Heart right ventricle (tissue), 16 donors: ENCODE measurements at places on chromosomes 6 and 20. TPM values are rescaled to one million over a fixed set of nuclear protein-coding genes. Genes with fewer than 3 reads are reported as not detected.

- no peak for DNase-seq
- no peak overlapping the region for H3K27ac ChIP-seq
- no peaks in the 10 kb centered on the region for H3K27me3 ChIP-seq
- H3K36me3 ChIP-seq = no peaks in the 10 kb centered on the region
These were observed 267.1 kb downstream of the ADGB start for GRCh38 chr6:146865756-146866379.

- no peak overlapping the region for H3K4me3 ChIP-seq
- H3K4me1 ChIP-seq = no peaks in the 10 kb centered on the region
- no peak overlapping the region for H3K27ac ChIP-seq
- DNase-seq = no peak
- no peaks in the 10 kb centered on the region for H3K36me3 ChIP-seq
- peaks cover 11% of the 10 kb centered on the region for H3K27me3 ChIP-seq
These were observed 44.9 kb upstream of the BCAS1 start for GRCh38 chr20:54115172-54115854.

- H3K36me3 ChIP-seq = no peaks in the 10 kb centered on the region
- no peak for DNase-seq
- no peak overlapping the region for H3K27ac ChIP-seq
- no peaks in the 10 kb centered on the region for H3K27me3 ChIP-seq
These were observed 151.9 kb upstream of the COL21A1 start for GRCh38 chr6:56399250-56399671.

- no peaks in the 10 kb centered on the region for H3K27me3 ChIP-seq
- H3K36me3 ChIP-seq = no peaks in the 10 kb centered on the region
- DNase-seq = no peak
- H3K4me1 ChIP-seq = no peaks in the 10 kb centered on the region
- no peak overlapping the region for H3K4me3 ChIP-seq
- H3K27ac ChIP-seq = no peak overlapping the region
These were observed 67.8 kb upstream of the SASH1 start for GRCh38 chr6:148274809-148275208.

DNA sequence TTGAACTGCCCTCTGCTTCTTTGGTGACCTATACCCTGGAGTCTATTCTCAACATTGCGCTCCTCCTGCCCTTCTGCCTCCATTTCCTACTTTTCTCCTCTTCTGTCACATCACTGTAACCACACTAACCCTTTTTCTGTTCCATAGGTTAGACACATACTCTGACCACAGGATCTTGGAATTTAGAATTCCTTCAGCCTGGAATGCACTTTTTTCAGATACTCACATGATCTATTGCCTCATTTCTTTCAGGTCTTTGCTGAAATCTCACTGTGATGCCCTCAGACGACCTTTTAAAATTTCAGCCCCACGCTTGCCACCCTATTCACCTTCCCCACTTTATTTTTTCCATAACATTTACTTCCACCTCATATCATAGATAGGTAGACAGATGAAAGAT is 5.1 kb downstream of the VNN1 start:
- H3K27ac ChIP-seq = no peak overlapping the region
- H3K4me3 ChIP-seq = no peak overlapping the region
- no peaks in the 10 kb centered on the region for H3K27me3 ChIP-seq
- H3K4me1 ChIP-seq = no peaks in the 10 kb centered on the region
- no peak for DNase-seq
- H3K36me3 ChIP-seq = no peaks in the 10 kb centered on the region

DNA sequence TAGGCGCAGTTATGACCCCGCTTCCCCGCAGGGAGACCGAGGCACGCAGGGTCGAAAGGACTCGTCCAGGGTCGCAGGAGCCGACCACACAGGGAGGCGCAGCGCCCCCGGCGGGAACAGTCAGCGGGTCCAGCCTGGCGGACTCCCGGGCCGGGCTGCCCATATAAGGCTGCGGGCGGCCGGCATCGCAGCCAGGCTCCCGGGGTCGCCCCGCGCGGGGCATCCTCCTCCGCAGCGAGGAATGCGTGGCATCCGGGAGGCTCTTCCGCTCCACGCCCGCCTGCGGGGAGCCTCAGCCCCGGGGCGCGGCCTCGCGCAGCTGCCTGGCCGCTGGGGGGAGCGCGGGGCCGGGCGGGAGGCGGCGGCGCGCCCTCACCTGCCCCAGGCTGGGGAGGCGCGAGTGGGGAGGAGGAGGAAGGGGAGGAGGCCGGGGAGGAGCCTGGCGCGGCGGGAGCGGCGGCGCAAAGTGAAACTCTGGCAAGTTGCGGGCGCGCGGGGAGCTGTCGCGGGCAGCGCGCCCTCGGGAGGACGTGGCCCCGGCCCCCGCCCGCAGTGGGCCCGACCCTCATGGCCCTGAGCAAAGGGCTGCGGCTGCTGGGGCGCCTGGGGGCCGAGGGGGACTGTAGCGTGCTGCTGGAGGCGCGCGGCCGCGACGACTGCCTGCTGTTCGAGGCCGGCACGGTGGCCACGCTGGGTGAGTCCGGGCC is at the start of gene SYNJ2:
TSS of gene SYNJ2 (plus strand) at position 469 of the 707 bp plus-strand sequence. CDS start at position 568, 99 bp downstream.
- H3K4me1 ChIP-seq = no peaks in the 10 kb centered on the region
- DNase-seq = peak; percentile 78
- H3K27ac ChIP-seq = peak within 1 kb of the TSS; percentile 89
- no peaks in the 10 kb centered on the region for H3K36me3 ChIP-seq
- H3K27me3 ChIP-seq = no peaks in the 10 kb centered on the region
- H3K4me3 ChIP-seq = peak within 1 kb of the TSS; percentile 89

Gene MDFI
- 4.4 TPM for polyA plus RNA-seq

- no peaks in the 10 kb centered on the region for H3K27me3 ChIP-seq
- no peak overlapping the region for H3K27ac ChIP-seq
- no peaks in the 10 kb centered on the region for H3K36me3 ChIP-seq
- no peak for DNase-seq
- H3K4me3 ChIP-seq = no peak overlapping the region
- H3K4me1 ChIP-seq = no peaks in the 10 kb centered on the region
These were observed 1666.3 kb downstream of the HACE1 start for GRCh38 chr6:103193413-103193812.

Gene GINM1
- 46.1 TPM for polyA plus RNA-seq

DNA sequence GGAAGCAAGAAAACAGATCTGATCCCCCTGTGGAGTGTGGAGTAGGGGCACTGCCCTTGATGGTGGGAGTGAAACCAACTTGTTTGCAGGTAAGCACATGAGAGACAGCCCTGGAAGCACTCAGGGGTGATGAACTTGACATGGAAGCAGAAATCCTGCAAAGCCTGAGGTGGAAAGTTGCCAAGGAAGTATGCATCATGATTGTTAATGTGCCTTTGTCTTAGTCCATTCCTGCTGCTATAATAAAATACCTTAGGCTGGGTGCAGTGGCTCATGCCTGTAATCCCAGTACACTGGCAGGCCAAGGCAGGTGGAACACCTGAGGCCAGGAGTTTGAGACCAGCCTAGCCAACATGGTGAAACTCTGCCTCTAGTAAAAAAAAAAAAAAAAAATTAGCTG is 40.2 kb upstream of the IFNGR1 start:
- no peak overlapping the region for H3K4me3 ChIP-seq
- no peak overlapping the region for H3K27ac ChIP-seq
- H3K4me1 ChIP-seq = peaks cover 18% of the 10 kb centered on the region
- no peak for DNase-seq
- H3K27me3 ChIP-seq = no peaks in the 10 kb centered on the region

Gene NRSN1
- not detected for polyA plus RNA-seq

- no peaks in the 10 kb centered on the region for H3K36me3 ChIP-seq
- no peak for DNase-seq
- no peak overlapping the region for H3K27ac ChIP-seq
- peaks cover 16% of the 10 kb centered on the region for H3K4me1 ChIP-seq
- no peaks in the 10 kb centered on the region for H3K27me3 ChIP-seq
These were observed 231.6 kb upstream of the MYLIP start for GRCh38 chr6:15897063-15897876.

DNA sequence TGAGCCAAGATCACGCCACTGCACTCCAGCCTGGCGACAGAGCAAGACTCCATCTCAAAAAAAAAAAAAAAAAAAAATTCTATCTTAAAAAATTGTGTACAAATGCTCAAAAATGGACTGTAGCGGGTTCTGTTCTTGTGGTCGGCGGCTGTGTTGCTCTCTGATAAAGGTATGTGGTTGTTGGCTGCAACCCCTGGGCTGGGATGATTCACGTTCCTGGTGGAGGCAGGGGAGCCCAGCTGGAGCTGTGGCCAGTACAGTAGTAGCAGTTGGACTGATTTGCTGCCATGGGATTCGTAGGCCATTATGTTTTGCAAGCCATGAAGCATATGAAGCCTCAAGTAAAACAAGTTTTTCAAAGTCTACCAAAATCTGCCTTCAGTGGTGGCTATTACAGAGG is 22.3 kb downstream of the MDN1 start:
- no peak overlapping the region for H3K4me3 ChIP-seq
- H3K27me3 ChIP-seq = no peaks in the 10 kb centered on the region
- H3K27ac ChIP-seq = no peak overlapping the region
- H3K36me3 ChIP-seq = peaks cover 79% of the 10 kb centered on the region

- H3K27ac ChIP-seq = peak overlapping the region; percentile 75
- DNase-seq = no peak
- no peaks in the 10 kb centered on the region for H3K36me3 ChIP-seq
- no peaks in the 10 kb centered on the region for H3K27me3 ChIP-seq
These were observed 198.3 kb downstream of the ZNF217 start for GRCh38 chr20:53395188-53395923.
